Stimulated activated CD4-positive, alpha-beta T cell treated with anti-CD3 and anti-CD28 coated beads, TNF-alpha, amount 100 ng/mL, for 24 hours (primary cell): ENCODE measurements at places on chromosomes 16 and 17.

- DNase-seq, result no peak
Observed at GRCh38 chr17:9669551-9670008, 24.3 kb downstream of the USP43 start.

DNA sequence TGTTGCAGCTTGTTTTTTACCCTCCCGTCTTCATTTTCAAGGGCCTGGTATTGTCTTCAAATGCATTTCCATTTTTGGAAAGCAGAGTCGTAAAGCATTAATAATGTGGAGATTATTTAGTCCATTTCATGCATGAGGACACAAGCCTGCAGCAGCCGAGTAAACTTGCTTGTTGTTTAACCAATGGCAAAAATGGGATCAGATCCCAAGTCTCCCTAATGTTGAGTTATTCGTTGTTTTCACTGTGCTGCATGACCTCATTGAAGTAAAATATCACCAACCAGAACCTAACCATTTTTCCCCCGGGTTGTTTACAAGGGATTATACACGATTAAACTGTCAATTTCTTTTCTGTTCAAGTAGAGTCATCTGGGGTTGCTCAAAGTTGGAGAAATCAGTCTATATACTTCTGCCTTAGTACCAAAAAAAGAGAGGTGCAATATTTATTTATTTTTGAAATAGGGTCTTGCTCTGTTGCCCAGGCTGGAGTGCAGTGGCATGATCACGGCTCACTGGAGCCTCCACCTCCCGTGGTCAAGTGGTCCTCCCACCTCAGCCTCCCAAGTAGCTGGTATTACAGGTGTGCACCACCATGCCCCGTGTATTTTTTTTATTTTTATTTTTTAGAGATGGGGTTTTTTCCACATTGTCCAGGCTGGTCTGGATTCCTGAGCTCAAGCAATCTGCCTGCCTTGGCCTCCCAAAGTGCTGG, 12.4 kb downstream of the AMZ2 start:
- DNase-seq, result no peak

- no peak for DNase-seq
Observed at GRCh38 chr16:85327731-85328675, 215.7 kb upstream of the CIBAR2 start.

DNA sequence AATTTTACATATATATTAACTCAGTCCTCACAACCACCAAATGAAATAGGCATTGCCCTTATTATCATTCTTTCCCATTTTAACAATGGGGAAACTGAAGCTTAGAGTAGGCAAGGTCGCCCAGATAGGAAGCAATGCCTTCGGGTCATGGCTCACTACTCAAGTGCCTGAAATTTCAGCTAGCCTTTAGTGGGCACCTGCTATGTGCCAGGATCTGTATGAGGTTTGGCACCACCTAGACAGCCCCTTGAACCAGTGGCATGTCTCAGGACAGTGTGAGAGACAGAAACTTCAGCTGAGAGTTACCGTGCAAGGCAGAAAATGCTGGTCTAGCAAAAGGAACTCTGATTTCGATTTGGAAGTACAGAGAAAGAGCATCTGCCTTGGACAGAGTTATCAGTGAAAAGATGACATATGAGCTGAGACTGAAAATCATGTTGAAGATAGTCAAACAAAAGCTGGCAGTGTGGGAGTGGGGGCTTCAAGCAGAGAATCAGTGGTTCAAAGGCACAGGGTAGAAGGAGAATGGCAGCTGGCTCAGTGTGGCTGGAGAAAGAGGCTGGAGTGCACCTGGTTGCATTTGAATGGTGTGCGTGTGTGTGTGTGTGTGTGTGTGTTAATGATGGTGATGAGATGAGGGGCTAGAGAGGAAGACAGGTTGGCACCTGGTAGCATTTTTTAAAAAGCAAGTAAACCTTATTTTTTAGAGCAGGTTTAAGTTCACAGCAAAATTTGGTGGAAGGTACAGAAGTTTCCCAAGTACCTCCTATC, 29.1 kb downstream of the CDH13 start:
- no peak for DNase-seq

DNA sequence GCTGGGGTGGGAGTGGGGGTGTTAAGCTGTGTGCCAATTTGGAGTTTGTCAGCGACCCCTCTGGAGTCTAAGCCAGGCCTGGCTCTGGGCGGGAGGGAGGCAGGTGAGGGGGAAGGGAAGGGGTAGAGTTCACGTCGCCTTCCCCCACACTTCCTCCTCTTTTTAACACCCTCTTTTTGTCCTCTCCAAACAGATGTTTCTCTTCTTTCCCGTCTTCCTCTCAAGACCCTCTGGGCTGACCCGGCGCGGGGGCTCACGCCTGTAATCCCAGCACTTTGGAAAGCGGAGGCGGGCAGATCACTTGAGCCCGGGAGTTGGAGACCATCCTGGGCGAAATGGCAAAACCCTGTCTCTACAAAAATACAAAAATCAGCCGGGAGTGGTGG, 3.3 kb downstream of the HOXB1 start:
- DNase-seq, result no peak

DNA sequence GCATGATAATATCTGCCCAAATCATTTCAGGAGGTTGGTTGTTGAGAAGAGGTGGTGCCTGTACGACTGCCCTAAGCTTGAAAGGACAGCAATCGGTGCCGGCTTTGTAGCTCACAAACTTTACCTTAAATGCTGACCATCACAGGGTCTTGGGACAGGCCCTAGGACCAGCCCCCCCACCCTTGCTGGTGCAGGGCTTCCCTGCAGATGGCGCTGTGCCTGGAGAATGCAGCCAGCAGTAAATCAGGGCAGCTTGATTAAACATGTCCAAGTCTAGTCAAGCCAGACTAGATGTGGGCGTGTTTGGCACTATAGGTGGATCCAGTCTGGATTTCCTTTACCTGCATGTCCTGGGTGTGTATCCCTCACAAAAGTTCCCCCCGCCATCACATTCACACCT, 135.5 kb upstream of the CRHR1 start:
- DNase-seq, result no peak

DNA sequence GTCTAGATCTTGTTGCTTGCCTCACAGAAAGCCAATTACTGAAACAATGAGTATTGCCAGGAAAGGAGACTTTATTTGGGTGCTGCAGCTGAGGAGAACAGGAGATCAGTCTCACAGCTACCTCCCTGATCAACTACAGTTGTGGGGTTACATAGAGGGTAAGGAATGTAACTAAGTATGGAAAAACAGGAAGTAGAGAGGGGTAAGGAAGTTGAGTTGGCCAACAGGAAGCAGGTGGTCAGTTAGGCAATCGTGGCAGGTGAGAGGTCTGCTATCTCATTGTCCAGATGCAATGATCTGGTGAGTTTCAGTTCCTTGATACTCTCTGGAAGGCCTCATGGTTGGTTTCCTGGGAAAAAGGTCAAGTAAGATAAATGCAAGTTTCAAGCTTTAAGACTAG, 333.1 kb upstream of the GOT2 start:
- DNase-seq, result no peak

- no peak for DNase-seq
Observed at GRCh38 chr16:86193528-86194193, 294.7 kb downstream of the IRF8 start.

DNA sequence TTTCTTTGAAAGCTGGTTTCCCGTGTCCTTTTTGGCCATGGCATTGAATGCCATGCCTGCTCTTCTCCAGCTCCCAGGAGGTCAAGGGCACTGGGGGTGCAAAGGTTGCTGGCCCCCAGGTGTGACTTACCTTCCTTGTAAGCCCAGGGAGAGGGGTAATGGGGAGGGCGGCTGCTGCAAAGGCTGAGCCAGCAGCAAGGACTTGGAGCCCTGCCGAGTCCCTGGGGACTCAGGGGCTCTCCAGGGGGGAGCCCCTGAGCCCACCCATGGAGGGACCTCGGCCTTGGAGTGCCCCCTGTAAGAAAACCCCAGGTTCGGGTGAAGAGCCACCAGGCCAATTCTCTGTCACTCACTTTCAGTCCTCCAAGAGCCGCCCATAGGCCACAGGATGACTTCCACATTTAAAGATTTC, 5.9 kb upstream of the CCL22 start:
- DNase-seq, result no peak

GRCh38 chr17:54282886-54283285, 460.2 kb downstream of the KIF2B start:
- no peak for DNase-seq

- DNase-seq, result no peak
Observed at GRCh38 chr17:57735707-57736106, 9.4 kb downstream of the CCDC182 start.

DNA sequence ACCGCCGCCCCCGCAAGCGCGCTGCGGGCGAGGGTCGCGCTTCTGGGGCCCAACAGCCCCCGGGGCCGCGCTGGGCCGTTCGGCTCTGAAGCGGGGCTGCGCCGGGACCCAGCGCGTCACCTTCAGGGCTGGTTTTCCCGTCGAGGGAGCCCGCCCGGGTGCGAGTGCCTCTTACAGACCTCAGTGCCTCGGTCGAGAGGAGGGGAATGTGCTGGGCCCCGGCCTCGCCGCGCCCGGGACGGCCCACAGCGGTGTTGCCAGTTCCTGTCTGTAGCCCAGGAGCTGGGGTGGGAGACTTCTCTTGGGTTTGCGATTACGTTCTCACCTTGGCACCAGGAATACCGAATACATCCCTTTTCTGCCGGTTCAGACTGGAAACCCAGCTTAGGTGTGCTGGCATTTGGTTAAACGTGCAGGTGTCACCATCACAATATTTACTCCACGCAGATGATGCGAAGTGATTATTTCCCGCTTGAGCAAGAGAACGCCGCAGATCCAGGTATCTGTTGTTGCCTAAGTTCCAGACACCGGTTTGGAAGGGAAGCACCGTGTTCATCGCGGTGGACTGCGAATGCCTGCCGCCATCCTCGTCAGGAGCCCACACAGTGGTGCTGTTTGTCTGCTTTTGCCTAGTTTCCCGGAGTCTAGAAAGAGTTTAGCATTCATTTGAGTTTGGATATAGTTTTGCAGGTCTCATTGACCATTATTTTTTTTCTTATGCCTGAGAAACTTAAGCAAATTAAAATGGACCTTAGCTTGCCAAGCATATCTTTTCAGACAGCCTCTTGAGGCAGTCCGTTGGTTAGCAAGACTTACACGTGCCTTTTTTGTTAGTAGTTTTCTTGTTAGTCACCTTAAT, 914 bp downstream of the MAP1LC3B start:
- DNase-seq, result peak; percentile 37

GRCh38 chr17:17084317-17084835, 42.1 kb downstream of the MPRIP start:
- DNase-seq, result no peak

DNA sequence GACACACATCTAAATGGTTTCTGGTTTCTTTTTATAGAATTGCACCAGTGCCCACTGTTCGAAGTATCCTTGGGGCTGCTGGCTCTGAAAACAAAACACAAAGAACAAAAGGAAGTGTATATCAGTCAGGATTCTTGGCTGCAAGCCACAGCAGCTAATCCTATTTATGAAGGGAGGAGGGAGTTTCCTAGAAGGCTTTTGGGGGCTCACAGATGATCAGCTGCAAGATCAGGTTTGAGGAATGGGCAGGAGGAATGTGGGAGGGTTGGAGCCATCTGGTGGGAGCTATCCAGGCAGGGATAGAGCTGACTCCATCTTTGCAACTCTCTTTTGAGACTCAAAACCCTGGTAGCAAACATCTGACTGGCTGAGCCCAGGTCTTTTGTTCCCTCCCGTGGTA, 118.3 kb upstream of the EEF2KMT start:
- no peak for DNase-seq

- no peak for DNase-seq
Observed at GRCh38 chr16:85878875-85879274, 20.1 kb upstream of the IRF8 start.

DNA sequence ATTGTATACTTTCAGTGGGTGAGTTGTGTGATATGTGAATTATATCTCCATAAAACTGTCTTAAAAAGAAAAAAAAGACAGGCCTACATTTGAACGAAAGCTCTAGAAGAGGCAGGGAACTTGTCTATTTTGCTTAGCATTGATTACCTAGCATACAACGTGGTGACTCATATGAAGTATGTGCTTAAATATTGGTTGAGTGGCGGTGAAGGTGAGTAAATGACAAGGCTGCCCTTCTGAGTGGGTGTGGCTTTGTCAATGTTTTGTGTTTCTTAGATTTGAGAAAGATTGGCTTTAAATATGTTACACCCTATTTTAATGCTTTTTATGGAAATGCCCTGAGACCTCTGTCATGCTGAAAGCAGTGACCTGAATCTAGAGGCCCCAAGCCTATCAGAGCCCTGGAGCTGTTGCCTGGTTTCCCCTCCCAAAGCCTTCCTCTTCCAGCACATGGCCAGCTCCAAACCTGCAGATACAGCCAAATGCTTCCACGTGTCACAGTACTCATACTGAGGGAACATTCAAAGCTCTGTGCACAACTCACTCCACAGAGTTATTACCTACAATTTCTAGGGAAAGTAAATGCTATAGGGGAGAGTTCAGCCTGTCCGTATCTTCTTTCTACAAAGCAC, 260.0 kb downstream of the PHKB start:
- no peak for DNase-seq

GRCh38 chr16:14667347-14668266, 26.5 kb downstream of the PLA2G10 start:
- DNase-seq, result no peak

- DNase-seq, result no peak
Observed at GRCh38 chr16:72995151-72995881, 52.6 kb downstream of the ZFHX3 start.

DNA sequence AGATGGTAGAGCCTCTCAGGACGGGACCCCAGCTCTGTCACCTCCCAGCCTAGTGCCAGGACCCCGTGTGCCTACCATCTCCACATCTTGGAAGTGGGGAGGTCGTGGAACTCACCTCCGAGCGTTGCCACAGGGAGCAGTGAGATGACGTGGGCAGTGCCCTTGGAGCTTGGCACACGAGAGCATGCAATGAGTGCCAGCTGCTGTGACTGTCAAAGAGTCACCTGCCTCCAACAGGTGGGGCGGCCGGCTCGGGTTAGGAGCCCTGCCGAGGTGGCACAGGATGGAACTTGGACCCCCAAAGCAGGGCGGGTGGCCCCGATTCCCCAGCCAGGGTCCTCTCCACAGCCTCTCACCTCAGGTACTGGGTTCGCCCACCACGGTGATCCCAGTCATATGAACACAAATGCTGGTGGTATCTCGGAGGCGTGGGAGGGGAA, 5.5 kb downstream of the VPS4A start:
- no peak for DNase-seq

GRCh38 chr16:2690852-2691251, 8.5 kb downstream of the KCTD5 start:
- no peak for DNase-seq

- no peak for DNase-seq
Observed at GRCh38 chr17:38430316-38430715, 2.1 kb downstream of the ARHGAP23 start.

GRCh38 chr17:9918352-9918751, 13.3 kb upstream of the RCVRN start:
- DNase-seq, result no peak

DNA sequence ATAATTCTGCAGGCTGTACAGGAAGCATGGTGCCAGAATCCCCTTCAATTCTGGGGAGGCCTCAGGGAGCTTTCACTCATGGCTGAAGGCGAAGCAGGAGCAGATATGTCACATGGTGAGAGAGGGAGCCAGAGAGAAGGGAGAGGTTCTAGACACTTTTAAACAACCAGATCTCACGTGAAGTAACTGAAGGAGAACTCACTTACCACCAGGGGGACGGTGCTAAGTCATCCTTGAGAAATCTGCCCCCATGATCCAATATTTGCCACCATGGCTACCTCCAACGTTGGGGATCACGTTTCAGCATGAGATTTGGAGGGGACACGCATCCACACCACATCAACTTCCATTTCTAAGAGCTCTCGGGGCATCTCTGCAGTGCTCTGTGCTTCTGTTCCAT, 37.4 kb upstream of the GNA13 start:
- no peak for DNase-seq
